HCEC 1CT (cell line): ENCODE measurements at places on chromosomes 3 and 15.

GRCh38 chr3:25423780-25424588 is 4.1 kb upstream of the RARB start:
- DNase-seq: peak; percentile 12

- peak; percentile 80 for DNase-seq
Observed at GRCh38 chr3:66431494-66431893, 69.3 kb downstream of the LRIG1 start.

DNA sequence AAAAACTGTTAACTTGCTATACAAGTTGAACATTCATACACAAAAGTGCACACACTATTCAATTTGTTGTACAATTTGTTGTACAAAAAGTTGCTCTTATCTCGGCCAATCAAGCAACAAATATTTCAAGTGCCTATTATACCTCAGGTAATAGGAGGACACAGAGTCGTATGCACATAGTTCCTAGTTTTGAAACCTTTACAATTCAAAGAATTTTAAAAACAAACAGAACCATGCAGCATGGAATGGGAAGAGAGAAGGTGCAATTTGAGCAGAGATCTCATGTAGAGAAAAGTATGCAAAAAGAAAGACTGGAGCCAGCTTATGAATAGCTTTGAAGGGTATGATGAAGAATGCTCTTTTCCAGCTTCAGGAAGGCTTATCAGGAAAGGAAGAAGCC is 46.5 kb upstream of the ARPP19 start:
- DNase-seq: no peak

- no peak for DNase-seq
Observed at GRCh38 chr15:90232941-90233386, 777 bp downstream of the CIB1 start.

DNA sequence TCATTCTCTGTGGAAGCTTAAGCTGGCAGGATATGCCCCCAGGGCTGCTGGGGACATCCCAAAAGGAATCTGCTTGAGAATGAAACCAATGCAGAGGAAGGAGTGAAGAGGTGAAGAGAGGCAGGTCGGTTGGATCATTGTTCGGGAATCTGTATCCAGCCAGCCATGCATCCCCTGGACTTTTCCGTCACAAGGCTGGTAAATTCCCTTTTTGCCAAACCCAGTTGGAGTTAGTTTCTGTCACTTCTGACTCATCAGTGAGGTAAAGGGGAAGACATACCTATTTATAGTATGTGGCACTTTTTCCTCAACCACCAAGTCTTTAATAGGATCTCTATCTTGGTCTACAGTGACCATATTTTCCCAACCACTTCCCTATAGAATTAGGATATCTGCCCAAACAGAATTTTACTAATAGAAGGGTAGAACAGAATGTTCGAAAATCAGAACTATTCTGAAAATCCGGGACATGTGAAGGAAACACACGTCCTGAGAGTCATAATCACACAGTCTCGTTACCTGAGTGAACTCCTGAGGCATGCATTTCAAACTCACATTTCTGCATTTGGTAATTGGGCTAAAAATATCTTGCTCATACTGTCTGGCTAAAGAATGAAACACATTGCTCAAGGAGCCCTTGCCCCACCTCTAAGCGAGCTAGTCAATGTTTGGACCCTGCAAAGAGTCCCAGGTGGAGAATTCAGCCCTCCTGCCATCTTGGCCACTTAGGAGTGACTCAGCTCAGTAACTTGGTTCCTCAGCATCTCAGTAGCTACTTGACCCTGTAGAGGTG is 289.7 kb upstream of the ADAMTS9 start:
- peak; percentile 43 for DNase-seq

DNA sequence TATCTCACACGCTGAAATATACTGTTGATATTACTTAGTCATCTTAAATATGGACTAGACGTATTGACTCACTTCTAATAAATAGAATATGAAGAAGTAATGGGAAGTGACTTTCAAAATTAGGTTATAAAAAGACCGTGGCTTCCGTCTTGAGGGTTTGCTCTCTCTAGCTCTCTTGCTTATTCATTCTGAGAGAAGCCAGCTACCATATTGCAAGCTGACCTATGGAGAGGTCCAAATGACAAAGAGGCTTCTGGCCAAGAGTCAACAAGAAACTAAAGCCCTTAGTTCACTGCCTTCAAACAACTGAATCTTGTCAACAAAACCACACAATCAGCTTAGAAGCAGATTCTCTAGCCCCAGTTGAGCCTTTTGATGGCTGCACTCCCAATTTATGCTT is 46.1 kb downstream of the SLC9C1 start:
- DNase-seq: no peak

GRCh38 chr15:70245932-70246622 is 148.4 kb upstream of the TLE3 start:
- peak; percentile 34 for DNase-seq

- peak; percentile 43 for DNase-seq
Observed at GRCh38 chr3:71247221-71247957, 336.1 kb downstream of the FOXP1 start.

GRCh38 chr3:58668247-58668646 is 1.7 kb upstream of the FAM3D start:
- no peak for DNase-seq

DNA sequence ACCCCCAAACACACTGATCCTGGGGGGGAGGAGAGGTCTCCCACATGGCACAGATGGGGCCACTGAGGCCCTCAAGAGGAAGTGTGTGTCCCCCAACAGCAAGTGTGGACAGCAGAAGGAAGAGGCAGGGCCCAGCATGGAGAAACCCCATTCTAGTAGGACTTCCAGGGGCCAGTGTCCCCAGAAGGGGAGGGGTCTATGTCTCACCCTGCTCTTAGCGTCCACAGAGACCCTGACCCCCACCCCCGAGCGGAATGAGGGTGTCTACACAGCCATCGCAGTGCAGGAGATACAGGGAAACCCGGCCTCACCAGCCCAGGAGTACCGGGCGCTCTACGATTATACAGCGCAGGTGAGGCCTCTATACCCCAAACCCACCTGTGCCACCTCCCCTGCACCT is 35.3 kb downstream of the TSPAN3 start:
- DNase-seq: no peak
